ENCODE measurements at places on chromosomes 5 and 9.

DNA sequence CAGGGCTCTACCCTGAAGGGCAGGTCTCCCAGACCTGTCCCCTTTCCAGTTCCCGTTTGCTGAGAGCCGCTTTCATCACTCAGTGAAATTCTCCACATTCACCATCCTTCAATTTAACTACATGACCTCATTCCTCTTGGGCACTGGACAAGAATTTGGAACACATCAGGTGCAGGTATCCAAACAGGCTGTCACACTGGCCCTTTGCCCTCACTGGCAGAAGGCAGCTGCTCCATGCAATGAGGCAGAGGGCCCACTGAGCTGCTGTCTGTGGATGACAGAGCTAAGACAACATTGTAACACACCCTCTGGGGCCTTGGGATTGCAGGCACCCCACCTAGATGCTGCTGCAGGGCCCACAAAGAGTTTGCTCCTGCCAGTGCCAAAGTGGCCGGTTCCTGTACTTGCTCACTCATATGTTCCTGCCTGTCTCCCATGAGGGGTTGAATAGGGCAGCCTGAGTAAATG, 55.1 kb downstream of the ACTL7B start:
- DNase-seq, result no peak

DNA sequence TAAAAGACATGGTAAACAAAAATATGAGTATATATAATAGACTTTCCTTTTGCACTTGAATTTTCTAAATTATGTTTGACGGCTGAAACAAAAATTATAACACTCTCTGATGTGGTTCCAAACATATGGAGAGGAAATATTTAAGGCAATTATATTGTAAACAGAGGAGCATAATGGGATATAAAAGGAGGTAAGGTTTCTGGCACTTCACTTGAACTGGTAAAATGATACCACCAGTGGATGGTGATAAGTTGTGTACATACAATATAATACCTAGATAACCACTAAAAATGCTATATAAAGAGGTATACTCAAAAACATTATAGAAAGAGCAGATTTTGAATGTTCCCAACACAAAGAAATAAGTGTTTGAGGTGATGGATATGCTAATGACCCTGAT, 192.9 kb upstream of the RAD23B start:
- DNase-seq, result no peak

DNA sequence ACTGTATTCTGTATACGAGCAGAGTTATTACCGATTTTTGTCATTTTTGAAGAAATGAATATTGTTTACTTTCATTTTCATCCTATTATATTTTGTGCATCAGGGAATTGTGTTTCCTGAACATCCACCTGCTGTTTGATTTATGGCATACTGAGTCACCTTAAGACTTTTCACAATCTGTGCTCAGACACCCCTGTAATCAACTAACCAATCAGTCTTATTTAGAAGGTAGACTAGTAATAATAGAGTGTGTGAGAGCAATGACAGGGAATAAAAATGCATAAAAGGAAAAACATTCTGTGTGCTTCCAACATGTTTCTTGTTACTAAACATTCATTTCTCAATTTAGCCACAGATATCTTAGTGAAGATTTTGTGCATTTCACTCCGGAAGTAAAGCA, 1413.6 kb upstream of the ACO1 start:
- DNase-seq, result no peak

DNA sequence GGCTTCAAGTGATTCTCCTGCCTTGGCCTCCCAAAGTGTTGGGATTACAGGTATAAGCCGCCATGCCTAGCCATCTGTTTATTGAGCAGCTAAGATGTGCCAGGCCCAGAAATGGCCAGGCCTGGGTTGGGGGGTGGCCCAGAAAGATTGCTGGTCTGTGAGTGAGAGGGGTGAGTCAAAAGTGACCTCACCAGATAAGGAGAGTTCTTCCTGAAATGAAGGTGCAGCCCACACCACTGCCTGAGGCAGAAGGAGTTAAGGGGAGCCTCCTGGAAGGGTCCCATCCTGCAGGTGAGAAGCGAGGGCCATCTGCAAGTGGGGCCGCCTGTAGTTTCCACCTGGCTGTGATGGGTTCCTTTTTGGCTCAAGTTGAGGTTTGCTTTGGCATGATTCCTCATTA, 96.9 kb upstream of the KLF4 start:
- DNase-seq, result no peak

DNA sequence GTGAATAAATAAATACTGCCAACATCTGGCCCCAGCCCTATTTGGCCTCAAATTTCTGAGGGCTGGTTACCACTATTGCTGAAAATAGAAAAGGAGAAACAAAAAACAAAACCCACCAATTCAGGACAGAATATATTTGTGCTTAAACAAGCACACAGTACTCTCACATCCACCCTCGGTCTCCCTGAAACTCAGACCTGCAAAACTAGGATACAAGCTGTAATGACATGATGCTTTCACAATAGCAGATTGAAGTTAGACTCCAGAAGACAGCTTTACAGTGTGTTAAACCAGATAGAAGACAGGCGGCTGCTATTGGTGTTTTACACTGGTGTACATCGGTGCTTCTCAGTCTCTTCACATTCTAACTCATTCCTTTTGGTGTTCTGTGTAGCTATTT, 214.9 kb upstream of the DMRT1 start:
- DNase-seq, result no peak

DNA sequence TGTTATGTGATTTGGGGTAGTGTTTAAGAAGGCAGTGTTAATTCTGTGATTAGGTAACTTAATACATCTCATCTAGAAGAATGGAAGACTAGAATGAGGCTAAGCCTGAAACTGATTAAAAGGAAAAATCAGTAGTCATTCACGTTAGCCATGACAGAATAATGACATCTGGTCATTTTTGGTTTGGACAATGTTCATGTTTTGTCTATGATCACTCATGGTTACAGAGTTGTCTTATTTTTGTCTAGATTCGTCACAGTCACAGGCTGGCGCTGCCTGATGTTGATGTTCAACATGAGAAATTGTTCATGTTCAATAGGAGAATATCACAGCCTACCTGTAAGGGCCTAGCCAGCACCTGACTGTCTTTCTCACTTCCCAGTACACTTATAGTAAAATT, 9.5 kb upstream of the DOCK2 start:
- no peak for DNase-seq

- DNase-seq, result no peak
These were observed 74.7 kb upstream of the DAPK1 start for GRCh38 chr9:87422999-87423398.

DNA sequence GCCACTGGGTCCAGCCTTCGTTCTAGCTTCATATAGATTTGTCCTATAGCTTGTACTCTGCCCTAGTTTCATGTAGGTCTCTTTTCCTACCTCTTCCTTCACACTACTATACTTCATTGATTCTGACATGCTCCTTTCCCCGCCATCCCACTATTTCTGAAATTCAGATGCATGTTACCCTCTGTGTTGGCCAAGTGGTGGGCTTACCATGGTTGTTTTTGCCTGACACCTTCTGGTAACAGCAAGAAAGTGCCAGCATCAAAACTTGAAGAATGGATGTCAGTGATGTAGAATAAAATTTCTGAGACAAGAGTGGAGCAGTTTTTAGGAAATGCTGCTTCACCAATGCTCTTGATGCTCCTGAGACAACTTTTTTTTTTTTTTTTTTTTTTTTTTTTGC, 19.5 kb upstream of the SERINC5 start:
- no peak for DNase-seq
